ENCODE measurements at places on chromosomes 2 and 18. TPM values are rescaled to one million over a fixed set of nuclear protein-coding genes. Genes with fewer than 3 reads are reported as not detected.

Gene REG1B
- total RNA-seq: not detected

Gene TEX44
- total RNA-seq: not detected

DNA sequence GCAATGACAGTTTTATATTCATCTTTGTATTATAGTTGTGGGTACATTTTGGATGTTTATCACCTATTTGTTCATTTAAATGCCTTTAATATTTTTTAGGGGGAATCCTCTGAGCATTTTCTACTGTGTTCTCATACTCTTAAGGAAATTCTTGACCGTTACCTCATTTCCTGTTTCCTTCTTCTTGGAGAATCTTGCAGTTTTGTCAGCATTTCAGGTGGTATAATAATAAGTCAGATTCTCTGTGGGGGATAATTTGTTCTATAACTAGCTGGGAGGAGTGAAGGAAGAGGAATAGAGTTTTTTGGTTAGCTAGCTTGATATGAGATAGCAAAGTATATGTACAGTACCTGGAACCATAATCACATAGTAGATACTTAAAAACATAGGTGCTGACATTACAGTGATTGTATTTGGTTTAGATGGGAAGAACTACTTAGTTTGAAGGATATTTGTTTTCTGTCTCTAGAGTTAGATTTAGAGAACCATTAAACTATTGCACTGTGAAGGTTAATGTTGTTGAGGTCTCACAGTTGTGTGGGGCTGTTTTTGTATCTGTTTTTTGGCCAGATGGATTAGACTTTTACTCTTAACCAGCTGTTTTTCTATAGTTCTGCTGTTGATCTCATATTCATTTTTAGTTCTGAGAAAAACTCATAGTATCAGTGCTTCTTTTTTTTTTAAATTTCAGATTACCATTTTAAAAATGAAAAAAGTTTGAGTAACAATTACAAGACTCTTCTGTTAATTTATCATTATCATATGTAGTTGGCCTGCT is 14.2 kb downstream of the MTX2 start:
- no peak for DNase-seq

DNA sequence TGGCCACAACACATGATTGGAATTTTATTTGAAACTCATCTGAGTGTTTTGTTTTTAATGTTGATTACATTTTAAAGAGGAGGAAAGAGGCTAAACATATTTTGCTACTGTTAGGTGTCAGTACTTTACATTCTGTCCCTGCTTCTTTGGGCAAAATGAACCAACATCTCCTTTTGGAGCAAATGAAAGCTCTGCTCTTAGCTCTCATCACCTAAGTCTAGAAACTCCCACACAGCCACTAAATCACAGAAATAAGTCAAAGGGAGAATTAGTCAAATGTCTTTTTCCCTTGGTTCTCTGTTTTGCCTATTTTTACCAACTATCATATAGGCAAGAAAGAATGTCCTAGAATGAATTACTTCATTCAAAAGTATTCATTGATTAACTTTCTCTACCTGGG is 666.8 kb downstream of the RNF144A start:
- DNase-seq: no peak

DNA sequence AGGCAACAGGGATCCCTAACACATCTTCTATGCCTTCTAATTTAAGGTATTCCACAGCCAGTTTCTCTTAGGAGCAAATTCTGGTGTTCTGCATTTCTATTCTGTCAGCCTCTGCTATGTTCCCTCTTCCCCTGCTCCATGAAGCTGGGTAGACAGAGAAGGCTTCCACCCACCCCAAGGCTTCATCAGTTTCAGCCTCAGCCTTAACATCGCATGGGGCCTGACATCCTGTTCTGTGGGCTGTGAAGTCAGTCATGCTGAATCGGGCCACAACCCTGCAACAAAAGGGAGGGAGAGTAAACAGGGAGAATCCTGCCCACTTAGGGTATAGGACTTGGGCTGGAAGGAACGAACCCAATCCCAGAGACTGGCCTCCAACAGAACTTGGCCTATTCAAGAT is 70.6 kb upstream of the PPM1B start:
- DNase-seq: no peak

DNA sequence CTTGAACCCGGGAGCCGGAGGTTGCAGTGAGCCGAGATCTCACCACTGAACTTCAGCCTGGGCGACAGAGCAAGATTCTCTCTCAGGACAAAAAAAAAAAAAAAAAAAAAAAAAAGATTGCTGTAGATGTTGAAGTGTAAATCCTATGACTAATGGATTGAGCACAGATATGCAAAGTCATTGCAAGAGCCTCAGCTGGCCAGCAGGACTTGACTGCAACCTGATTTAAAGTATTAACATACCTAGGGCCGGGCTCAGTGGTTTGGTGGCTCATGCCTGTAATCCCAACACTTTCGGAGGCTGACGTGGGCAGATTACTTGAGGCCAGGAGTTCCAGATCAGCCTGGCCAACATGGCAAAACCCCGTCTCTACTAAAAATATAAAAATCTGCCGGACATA is 103.4 kb upstream of the MSH2 start:
- DNase-seq: no peak

DNA sequence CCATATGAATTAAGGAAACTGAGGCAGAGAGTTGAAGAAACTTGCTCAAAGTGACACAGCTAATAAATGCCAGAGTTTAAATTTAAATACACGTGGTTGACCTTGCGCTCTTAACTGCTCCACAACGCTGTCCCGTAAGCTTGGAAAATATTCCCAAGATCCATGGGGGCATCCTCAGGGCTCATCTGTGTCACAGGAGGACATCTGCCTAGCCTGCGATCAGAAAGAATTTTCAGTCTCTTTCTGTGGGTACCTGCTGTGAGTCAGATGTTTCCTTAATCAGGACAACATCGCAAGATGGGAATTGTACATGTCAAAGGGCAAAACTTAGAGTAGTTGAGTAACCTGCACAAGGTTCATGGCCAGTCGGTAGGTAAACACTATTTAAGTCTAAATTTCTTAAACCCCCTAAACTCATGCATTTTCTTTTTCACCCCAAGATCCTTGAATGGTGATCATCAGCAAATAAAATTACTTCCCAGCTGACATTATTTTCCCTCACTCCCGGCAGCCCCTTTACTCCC is 1.4 kb downstream of the CMPK2 start:
- no peak for DNase-seq

GRCh38 chr2:207933396-207934065 is 91.8 kb downstream of the PLEKHM3 start:
- DNase-seq: peak; percentile 31

DNA sequence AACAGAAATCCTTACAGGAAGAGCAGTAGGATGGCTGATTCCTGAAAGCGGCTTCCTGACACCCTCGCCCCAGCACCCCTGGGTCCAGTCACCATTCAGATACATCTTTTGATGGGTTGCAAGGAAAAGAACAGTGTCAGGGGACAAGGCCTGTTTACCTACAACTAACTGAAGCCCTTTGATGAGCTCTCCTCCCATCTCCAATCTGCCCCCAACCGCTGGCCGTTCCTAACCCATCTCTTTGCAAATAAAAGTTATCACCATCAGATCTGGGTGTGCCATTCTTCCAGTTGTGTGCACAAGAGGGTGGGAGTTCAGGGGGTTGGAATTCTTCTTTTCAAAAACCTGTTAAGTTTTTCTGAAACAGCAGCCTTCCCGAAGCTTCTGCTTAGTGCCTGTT is 48.9 kb downstream of the ARL4C start:
- no peak for DNase-seq

DNA sequence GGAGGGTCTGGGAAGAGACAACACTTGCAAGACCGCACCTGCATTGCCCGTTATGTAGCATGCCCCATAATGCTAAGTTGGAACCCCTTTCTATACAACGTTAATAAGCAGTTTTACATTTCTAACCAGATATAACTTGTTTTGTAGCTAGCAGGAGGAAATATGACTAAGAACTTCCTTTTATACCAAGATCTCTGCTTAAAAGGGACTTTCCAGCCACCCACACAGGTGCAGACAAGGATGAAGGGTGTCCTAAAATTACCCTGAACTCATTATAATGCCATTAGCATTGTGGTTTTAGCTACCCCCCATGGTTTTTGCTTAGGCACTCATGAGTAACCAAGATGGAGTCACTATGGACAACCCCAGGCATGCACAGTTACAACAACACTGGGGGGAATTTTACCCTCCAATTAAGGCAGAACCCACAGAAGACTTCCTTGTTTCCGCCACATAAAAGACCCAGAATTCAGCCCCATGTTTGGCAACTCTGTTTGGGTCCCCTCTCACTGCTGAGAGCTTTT is 362.8 kb downstream of the CBLN2 start:
- no peak for DNase-seq

GRCh38 chr18:10453261-10453805 is 1.1 kb upstream of the APCDD1 start:
- DNase-seq: no peak

- no peak for DNase-seq
Observed at GRCh38 chr2:71599038-71599437, 145.7 kb downstream of the DYSF start.

GRCh38 chr2:88538362-88538917 is 85.9 kb upstream of the FOXI3 start:
- no peak for DNase-seq

- DNase-seq: no peak
Observed at GRCh38 chr2:196502386-196502785, 137.1 kb upstream of the CCDC150 start.

DNA sequence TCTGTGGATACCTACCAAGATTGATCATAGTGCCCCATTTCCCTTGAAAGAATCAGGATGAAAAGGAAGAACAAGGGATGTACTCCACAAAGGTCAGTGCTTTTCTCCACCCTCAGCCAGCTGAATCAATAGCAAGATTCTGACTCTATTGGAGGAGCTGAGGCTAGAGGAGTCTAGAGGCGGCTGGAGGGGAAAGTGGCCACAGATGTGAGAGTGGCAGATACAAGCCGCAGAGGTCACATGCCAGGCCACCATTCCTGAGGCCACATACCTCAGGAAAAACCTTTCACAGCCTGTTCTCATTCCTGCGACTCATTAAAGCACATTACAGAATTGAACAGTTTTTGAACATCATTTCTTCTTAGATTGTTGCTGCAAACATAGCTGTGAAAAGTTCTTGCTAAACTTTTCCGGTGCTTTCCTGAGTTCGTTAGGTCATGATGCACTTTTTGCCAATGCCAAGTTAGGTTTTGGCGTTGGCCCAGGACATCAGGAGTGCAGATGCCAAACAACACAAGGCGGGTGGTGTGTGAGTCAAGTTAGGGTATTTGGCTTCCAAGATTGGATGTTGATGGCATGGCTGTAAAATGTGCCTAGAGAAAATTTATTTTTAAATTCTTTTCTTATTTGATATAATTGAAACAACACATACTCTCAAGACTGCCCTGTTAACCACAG is 160.7 kb upstream of the SP5 start:
- no peak for DNase-seq

GRCh38 chr2:234953116-234954031 is 1.6 kb downstream of the SH3BP4 start:
- no peak for DNase-seq

DNA sequence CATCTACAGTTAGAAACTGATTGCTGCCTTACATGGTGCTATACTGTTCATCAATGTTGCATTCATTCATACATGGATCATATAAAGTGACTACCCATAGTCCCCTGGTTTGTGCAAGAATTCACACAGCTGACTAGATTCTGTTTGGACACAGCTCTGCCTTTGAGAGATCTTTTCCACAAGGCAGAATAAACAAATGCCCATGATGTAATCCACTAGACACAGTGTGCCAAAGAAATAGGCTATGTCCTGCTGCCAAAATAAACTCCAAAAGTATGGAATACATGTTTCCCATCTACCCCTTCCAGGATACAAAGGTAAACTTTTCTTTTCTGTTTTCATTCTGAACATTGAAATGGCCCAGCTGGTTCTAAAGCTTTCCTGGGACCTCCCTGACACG is 269.4 kb upstream of the CHAC2 start:
- no peak for DNase-seq
